Stimulated activated CD4-positive, alpha-beta T cell treated with anti-CD3 and anti-CD28 coated beads, Interleukin-1b, Interleukin-23, amount 100 ng/mL, for 4 hours (primary cell): ENCODE measurements at places on chromosomes 7 and 10.

DNA sequence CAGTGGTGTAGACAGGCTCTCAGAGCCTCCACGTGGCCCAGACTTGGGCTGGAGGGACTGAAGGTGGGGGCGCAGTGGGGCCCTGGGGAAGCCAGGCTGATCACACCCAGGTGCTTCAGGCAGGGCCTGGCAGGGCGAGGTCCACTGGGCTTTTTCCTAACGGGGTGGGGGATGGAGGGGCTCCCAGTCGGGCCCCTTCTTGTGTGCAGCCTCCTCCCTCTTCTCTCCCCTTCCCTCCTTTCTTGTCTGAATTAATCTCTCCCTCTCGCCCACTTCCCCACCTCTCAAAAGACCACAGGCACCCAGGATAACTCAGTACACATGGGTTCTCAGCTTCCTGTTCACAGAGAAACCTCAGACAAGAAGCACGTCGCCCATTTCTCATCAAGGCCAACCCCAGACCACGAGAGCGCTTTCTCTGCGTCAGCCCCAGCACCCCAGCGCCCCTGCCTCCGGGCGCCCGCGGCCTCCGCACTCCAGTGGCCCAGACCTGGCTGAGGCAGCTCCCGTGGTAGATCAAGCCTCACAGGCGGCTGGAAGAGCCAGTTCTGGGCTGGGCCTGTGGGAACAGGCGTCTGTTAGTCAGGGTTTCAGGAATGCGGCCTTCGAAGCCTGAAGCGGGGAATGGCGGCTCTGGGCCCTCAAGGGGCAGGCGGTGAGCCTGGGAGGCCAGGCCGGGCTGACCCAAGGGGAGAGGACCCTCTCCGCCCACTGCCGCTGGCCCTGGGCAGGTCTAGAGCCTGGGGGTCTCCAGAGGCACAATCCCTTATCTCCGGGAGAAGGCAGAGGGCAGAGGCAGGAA, 50.6 kb downstream of the PWWP2B start:
- peak; percentile 43 for DNase-seq

- no peak for DNase-seq
Observed at GRCh38 chr10:114662646-114663217, 4.7 kb upstream of the ABLIM1 start.

GRCh38 chr7:27066148-27066547, 29.7 kb downstream of the HOXA1 start:
- no peak for DNase-seq

DNA sequence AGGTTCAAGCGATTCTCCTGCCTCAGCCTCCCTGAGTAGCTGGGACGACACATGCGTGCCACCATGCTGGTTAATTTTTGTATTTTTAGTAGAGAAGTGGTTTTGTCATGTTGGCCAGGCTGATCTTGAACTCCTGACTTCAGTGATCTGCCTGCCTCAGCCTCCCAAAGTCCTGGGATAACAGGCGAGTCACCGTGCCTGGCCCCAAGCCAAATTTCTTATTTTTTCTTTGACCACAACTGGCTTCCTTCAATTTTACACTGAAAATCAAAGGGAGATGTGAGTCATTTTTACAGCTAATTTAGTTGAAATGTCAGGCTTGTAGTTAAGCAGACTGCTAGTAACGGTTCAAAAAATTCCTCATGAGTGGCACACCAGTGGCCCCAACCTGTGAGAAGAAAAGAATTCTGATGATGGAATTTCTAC, 7.8 kb downstream of the RNF216 start:
- DNase-seq, result no peak

DNA sequence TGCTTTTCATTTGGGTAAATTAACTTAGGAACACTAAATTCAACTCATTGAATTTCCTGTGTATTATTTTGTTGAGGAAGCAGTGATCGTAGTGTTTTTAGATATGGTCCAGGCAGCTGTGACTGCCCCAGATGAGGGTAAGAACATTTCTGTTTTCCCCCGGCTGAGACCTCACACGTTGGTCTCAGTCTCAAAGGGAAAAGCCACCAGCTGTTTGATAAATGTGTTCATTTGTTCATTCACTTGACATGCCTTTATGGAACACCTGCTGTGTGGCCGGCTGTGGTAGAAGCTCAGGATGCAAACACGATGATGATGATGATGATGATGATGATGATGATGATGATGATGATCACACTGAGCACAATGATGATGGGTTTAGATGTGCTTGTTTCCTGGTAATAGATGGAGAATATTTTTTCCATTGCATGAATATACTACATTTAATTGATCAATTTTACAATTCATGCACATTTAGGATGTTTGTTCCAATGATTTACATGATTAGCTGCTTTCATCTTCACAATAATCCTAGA, 125.6 kb upstream of the ZNF32 start:
- DNase-seq, result no peak

DNA sequence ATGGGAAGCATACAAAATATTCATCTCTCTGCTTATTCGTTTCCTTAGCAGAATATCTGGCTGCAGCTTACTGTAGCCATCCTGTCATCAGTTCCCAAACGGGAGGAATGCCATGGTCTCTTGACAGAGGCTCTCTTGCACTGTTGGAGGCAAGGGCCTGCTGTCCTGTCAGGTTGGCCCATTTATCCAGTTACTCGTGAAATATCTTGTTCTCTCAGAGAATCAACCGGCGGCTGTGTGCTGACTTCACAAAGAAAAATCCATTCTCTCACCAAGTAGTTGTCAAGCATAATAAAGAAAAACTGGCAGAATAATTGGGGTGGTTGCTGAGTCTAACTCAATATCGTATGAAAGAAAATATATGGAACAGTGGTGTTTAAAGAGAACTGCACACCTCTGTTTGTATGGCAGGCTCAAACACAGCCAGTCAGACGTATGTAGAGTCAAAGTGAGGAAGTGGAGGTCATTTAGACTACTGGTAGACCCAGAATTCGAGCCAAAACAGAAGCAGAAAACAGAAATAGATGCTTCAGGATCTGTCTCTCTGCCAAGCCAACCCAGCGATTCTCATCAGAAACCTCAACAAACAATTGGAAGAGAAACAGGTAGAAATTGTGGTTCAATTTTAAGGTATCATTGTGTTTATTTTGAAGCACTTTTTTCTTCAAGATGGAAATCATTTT, 349.2 kb upstream of the PRKCQ start:
- no peak for DNase-seq

GRCh38 chr7:128006550-128007302, 24.5 kb downstream of the LRRC4 start:
- DNase-seq, result no peak

GRCh38 chr7:157445956-157446295, 109.1 kb downstream of the DNAJB6 start:
- DNase-seq, result no peak

- no peak for DNase-seq
Observed at GRCh38 chr7:33581236-33581635, 324.1 kb upstream of the BMPER start.
